AG04449 (cell line): ENCODE measurements at places on chromosomes 7 and 10.

DNA sequence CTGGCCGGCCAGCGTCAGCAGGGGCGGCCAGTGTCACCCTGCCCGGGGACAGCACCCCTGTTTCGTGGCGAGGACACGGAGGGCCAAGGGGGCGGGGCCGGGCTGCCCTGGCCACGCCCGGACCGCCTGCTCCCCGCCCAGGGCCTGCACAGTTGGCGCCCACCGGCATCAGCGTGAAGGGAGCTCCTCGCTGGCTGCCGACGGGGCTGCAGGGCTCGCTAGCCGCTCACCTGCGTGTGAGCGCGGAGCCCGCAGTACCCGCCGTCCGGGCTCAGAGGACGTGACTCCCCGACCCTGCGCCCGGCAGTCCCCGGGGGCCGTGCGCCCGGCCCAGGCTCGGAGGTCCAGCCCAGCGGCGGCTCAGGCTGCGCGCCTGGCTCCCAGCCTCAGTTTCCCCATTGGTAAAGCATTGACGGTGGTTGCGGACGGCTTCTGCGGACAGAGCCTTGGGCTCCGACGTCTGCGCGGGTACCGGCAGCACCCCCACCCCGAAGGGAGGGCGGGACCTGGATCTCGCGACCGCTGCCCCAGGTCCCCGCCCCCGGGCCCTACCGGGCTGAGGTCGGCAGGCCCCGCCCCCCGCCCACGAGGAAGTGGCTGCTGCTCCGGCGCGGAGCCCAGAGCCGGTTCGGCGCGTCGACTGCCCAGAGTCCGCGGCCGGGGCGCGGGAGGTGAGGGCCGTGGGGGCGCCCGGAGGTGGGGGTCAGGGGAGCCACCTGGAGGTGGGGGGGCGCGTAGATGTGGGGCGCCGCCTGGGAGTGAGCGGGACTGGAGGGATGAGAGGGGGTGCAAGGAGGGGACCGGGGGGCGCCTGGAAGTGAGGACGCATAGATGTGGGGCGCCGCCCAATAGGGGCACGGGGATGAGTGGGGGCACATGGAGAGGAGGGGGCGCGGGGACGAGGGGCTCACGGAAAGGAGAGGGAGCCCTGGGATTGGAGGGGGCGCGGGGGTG lies at the start of gene ARPC1B:
TSS of gene ARPC1B (plus strand) at position 620 of the 954 bp plus-strand sequence. CDS start 10,985 bp downstream, outside the sequence.
- DNase-seq: no peak

- DNase-seq: no peak
Measured at GRCh38 chr7:98281757-98282606, 496 bp downstream of the BRI3 start.

- DNase-seq: no peak
Measured at GRCh38 chr10:34955391-34955790, 134.8 kb downstream of the CUL2 start.

GRCh38 chr10:76382381-76382851 lies 951.0 kb downstream of the LRMDA start:
- DNase-seq: peak; percentile 65

- DNase-seq: no peak
Measured at GRCh38 chr10:98261436-98262277, 6.3 kb downstream of the LOXL4 start.

- DNase-seq: no peak
Measured at GRCh38 chr7:123548406-123548805, 9.2 kb downstream of the NDUFA5 start.

DNA sequence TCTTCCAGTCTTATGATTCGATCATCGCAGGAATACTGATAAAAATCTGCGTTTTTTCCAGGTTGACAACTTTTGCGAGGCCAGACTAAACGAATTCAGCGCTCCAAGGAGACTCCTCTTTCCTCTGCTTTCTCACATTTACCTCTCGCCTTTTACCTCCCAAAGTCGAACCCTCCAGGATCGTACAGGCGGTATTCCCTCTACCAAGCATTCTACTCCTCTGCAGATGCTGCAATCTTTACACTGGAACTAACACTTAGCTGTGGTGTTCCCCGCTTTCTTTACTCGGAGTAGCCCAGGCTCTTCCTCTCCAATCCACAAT lies 449 bp downstream of the NUDT5 start:
- DNase-seq: no peak

GRCh38 chr10:95122736-95123135 lies 53.4 kb upstream of the CYP2C8 start:
- no peak for DNase-seq

- DNase-seq: no peak
Measured at GRCh38 chr10:52653263-52653909, 119.2 kb downstream of the MBL2 start.

DNA sequence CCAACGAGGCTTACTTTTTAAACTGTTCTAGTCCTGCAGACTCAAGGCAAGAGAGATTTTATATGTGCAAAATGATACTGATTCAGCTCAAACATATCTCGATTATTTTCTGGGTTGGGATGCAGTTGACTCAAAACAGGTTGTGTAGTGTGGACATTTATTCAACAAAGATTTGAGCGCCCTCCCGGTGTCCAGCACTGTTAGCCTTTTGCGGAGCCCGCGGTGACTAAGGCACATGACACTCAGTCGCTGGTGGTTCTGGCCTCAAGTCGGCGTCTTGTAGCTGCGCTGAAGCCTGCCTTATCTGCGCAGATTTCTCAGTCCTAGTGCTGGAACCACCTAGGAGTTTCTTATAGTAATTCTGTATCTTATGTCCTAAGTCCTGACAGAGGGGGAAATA lies 938 bp upstream of the CADPS2 start:
- DNase-seq: no peak

DNA sequence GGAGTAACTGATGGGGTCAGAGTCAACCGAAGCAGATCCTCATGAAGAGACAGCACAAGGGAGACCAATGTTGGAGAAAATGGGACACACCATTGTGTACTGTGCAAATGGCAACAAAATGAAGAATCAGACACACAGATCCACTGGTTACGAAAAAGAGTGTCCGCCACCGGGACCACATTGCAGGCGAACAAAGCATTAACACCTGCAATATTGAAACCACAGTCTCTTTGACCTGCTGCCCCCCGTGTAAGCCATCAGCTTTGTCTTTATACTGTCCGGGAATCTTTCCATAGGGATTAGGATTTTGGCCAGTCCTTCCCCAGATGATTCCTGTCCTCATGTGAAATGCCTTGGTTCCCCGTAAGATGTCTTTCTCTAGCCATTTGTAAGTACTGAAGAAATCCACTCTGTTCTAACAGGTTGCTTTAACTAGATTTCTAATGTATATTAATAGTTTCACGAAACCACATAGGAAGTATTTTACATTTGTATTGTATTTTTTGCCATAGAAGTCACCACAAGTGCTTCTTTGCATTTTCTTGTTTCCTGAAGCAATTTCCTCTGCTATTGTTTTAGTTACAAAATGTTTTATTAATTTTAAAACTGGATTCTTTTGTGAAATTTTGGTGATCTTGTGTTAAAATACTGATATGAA lies 140.8 kb upstream of the NFE2L3 start:
- no peak for DNase-seq

GRCh38 chr10:78457804-78458482 lies 424.3 kb downstream of the RPS24 start:
- peak; percentile 54 for DNase-seq

DNA sequence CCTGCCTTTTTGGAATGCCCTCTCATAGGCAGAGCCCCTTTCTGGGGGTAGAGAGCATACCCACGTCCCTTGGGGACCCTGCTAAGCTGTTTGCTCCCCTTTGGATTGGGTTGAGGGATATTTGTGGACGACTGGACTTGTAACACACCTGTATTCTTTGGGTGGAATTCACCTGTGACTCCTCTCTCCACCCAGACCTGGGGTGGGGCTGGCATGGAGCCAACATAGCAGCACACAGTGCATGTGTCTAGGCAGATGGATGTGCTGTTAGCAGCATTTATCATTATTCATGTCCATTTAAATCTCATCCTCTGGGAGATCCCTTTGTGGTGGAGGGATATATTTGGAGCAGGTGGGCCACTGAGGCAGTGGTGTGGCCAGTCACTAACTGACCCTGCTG lies 51.0 kb downstream of the CDH23 start:
- DNase-seq: no peak

- no peak for DNase-seq
Measured at GRCh38 chr7:19489162-19489820, 219.5 kb downstream of the POLR1F start.

GRCh38 chr10:128848810-128849209 lies 618.2 kb upstream of the MGMT start:
- DNase-seq: no peak

DNA sequence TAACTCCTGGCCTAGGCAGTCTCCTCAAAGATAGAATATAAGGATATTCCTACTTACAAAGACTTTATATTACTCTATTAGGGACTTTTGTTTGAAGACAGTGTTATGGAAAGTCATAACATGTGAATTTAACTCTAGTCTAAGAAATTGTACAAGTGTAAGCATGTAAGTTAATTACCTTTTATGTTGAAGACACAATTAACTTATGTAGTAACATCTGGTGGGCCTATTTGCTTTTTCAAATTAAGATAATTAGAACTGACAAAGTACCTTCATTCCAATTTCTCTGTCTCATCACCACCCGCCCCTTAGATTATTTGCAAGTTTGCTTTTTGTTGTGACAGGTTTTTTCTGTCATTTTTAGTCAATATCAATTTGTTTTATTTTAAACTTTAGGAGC lies 126.0 kb upstream of the THSD7A start:
- DNase-seq: no peak

- no peak for DNase-seq
Measured at GRCh38 chr7:31603046-31603445, 84.0 kb upstream of the PPP1R17 start.

GRCh38 chr7:835485-836401 lies 3.5 kb downstream of the SUN1 start:
- DNase-seq: no peak

GRCh38 chr7:149293338-149293737 lies 31.3 kb downstream of the ZNF783 start:
- DNase-seq: no peak
